Activated CD4-positive, alpha-beta memory T cell treated with anti-CD3 and anti-CD28 coated beads, Interleukin-2, amount 10 ng/mL, durations not matched to agents 7 days and 5 days (primary cell): ENCODE measurements at places on chromosomes 7 and 10. TPM values are rescaled to one million over a fixed set of nuclear protein-coding genes. Genes with fewer than 3 reads are reported as not detected.
A peak's percentile ranks its signal among the peaks of the same experiment; 100 is the strongest.

ABCA13 gene
- total RNA-seq = not detected

SCART1 gene
- total RNA-seq = 15.4 TPM

CALCR gene
- total RNA-seq = not detected

PLEKHS1 gene
- total RNA-seq = not detected

THSD7A gene
- total RNA-seq = not detected

MPP7 gene
- 4.3 TPM for total RNA-seq

GRCh38 chr7:149722356-149722957, 50.9 kb downstream of the ZNF467 start:
- DNase-seq = no peak

DNA sequence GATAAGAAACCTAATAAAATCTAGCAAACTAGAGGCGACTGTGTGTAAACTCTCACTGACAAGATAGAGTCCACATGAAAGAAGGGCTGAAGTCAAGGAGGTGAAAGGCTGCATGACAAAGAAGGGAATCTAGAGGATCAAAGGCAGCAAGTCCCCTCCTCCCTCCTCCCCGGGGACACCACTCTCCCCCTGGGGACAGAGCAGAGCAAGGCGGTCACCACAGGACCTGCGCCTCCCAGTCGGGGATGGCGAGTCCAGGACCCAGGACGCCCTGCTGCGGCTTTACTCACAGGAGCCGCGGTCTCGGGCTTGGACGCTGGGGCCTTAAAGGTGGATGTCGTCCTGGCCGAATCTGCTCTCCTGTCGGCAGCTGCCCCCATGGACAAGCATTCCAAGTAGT, 22.4 kb downstream of the BRI3 start:
- DNase-seq = no peak

GRCh38 chr7:55546814-55547213, 25.5 kb downstream of the VOPP1 start:
- no peak for DNase-seq

DNA sequence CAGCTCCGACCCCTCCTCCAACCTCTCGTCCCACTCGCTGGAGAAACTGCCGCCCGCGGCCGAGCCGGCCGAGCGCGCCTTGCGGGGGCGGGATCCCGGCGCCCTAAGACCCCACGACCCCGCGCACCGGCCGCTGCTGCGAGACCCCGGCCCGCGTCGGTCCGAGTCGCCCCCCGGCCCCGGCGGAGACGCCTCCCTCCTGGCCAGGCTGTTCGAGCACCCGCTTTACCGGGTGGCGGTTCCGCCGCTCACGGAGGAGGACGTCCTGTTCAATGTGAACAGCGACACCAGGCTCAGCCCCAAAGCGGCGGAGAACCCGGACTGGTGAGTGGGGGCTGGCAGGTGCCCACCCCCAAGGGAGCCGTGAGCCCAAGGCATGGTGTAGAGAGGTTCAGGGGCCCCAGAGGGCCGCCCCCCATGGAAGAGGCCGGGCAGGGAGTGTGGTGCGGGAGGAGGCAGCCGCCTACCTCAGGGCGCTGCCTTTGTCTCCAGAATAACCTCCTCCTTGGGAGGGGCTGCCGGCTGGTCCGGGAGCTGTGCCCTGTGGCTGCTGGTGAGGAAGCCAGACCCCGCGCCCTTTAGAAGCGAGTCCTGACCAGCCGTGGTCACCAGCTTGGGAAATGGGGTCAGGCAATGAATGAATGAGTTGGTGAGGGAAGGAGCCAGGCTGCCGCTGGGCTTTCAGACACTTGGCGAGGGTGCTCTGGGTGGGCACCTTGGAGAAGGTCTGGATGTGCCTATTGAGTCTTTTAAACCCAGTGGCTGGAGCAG, 1.3 kb downstream of the FAM20C start:
- DNase-seq = no peak

DNA sequence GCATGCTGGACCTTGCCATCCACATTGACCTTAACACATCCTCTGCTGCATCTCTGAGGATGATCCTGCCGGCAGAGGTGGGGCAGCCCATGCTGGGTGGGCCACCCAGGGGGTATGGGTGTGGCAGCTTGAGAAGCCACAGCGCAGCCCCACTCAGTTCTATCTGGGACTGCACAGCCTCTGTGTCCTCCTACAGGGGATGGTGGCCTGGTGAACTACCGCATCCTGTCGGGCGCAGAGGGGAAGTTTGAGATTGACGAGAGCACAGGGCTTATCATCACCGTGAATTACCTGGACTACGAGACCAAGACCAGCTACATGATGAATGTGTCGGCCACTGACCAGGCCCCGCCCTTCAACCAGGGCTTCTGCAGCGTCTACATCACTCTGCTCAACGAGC, 12.2 kb upstream of the C10orf105 start:
- no peak for DNase-seq

- peak; percentile 55 for DNase-seq
Observed at GRCh38 chr7:45001138-45001694, 1.2 kb downstream of the CCM2 start.

DNA sequence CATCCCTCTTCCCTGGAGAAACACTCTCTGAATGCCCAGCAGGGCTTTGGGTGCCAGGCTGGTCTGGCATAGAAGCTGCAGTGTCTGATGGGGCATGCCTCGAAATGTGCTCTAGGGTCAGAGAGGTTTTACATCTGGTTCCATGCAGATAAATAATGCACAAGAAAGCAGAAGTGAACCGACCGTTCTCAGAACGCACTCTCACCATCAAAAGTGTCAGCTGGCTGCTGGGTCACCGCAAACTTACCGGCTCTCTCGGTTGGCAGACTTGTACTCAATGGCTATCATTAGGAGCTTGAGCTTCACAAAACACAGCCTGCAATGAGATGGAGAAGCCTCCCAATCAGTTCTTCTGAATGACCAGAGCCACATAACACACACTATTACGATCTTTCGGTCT, 610.0 kb downstream of the KCNMA1 start:
- DNase-seq = no peak

DNA sequence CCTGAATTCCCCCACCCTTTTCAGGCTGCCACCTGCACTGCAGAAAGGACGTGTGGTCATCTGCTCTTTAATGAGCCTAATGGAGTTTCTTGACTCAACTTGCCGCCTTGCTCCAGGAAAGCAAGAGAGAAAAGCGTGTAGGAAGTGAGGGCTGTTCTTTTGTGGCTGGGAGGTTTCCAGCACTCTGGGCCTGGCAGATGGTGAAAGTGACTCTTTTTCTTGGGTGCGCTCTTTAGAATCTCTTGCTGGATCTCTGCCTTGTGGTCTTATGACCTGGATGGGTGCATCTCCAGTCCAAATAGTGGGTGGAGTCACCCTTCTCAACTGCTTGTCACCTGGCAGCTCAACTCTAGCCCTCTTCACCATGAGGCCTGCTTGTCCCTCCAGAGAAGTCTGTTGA, 244.0 kb downstream of the SORCS1 start:
- no peak for DNase-seq

- no peak for DNase-seq
Observed at GRCh38 chr7:151868396-151869108, 8.4 kb downstream of the PRKAG2 start.

DNA sequence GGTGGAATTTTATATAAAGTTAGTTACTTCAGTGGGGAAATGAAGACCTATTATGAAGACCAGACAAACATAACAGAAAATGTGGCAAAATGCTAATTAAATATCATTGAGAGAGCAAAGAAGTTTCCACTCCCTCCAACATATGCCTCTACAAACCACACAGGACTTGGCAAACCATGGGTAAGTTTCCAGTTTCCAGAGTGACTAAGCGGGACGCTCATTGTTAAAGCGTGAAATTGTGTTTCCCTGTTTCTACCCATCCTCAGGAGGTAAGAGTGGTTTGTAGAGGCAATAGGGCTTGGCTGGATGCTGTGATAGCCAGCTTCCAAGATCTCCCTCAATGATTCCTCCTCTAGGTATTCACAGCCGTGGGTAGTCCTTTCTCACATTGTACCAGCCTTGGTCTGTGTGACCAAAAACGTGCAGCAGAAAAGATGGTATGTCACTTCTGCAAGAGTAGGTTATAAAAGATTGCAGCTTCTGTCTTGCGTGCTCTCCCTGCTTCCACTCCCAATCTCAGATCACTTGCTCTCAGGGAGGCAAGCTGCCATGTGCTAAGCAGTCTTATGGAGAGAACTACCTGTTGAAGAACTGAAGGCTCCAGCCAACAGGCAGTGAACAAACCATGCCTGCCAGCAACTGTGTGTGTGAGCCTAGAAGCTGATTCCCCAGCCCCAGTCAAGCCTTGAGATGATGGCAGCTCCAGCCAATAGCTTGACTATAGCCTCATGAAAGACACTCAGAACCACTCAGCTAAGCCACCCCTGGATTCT, 35.7 kb downstream of the CBX3 start:
- DNase-seq = no peak

DNA sequence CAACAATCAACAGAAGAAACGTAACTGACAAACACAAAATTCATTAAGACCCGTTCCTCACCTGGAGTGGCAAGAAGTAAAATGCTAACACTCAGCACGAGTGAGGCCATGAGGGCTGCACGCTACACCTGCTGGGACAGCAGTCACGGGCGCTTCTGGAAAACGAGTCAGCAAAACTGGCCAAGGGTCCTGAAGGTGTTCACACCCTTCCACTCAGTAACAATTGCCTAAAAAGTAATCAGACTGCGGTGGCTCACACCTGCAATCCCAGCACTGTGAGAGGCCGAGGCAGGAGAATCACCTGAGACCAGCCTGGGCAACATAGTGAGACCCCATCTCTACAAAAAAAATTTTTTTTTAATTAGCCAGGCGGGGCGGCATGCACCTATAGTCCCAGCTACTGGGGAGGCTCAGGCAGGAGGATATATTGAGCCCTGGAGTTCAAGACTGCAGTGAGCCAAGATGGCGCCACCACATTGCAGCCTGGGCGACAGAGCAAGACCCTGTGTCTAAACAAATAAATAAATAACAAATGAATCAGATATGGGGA, 199.1 kb downstream of the MAD1L1 start:
- no peak for DNase-seq

- no peak for DNase-seq
Observed at GRCh38 chr7:42227936-42228591, 8.9 kb downstream of the GLI3 start.

DNA sequence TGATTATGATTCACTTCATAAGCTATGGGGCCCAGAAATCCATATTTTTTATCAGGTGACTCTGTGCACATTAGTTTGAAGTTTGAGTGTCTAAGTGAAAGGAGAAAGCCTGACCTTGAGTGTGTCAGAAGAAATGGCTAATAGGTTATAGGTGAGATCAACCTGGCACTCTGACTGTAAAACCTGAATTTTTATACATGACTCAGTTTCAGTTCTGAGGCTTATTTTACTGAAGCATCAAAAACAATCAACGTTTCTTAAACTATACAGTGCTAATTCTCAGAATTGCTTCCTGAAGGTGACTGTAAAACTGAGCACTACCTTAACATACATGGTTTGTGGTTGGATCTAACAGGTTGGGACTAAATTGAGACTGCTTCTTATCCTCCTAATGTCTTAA, 159.4 kb upstream of the AHR start:
- DNase-seq = no peak

DNA sequence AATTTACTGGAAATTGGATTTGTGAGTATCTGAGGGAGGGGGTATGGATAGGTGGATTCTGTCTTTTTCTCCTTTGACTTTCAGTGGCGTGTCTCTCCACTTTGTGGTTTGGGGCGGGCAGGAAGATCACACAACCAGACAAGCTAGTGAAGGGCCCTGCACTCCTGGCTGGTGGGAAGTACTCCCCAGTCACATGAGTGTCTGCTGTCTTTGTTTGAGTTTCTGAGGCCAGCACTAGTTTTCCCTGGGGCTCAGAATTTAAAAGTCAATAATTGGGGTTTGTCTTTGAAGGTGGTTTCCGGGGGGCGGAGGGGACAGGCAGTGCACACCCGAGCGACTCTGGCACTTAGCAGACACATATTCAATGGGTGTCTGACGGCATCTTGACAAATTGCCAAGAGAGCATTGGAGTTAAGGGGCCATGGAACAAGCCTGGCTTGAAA, 120.1 kb downstream of the WDFY4 start:
- no peak for DNase-seq

DNA sequence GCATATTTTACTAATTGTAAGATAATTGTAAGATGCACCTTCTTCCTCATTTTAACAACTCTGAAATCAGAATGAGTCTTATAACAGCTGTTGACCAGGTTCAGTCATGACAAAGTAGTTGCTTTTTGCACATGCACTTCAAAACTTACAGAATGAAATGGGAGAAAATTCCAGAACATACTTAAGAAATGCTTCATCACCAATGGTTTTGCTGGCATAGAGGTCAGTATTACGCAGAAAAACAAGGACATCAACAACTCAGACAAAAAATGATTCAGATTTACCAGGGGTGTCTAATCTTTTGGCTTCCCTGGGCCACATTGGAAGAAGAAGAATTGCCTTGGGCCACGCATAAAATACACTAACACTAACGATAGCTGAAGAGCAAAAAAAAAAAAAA, 13.3 kb downstream of the COL28A1 start:
- DNase-seq = no peak

GRCh38 chr7:98629001-98629431, 11.9 kb downstream of the NPTX2 start:
- no peak for DNase-seq

DNA sequence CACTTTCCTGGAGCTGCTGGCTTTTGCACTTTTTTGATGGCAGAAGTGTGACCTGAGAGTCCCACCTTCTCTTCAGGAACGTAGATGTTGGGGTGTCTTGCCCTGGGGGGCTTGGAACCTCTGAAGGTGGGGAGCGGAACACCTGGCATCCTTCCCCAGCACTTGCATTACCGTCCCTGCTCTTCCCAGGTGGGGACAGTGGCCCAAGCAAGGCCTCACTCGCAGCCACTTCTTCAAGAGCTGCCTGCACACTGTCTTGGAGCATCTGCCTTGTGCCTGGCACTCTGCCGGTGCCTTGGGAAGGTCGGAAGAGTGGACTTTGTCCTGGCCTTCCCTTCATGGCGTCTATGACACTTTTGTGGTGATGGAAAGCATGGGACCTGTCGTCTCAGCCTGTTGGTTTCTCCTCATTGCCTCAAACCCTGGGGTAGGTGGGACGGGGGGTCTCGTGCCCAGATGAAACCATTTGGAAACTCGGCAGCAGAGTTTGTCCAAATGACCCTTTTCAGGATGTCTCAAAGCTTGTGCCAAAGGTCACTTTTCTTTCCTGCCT, 31.1 kb downstream of the PFKFB3 start:
- no peak for DNase-seq

GRCh38 chr7:158924956-158925355, 68.6 kb downstream of the DYNC2I1 start:
- DNase-seq = no peak

DNA sequence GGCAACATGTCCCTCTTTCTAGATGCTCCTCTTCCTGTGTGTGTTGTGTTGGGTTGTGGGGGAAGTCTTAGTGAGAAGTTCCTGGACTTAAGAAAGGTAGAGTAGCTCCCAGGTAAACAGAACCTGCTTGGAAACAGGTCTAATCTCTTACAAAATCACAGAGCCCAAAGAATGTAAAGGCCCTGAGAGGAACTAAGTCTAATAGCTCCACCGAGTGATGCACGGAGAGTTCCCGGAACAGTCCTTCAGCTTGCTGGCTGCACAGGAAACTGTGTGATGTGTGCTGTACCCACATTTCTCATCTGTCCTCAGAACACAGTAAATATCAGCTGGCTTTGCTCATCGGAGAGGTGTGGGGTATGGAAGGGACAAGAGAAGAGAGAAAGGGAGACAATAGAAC, 182.6 kb upstream of the LYZL1 start:
- no peak for DNase-seq
